ENCODE measurements at places on chromosomes 4 and X.

DNA sequence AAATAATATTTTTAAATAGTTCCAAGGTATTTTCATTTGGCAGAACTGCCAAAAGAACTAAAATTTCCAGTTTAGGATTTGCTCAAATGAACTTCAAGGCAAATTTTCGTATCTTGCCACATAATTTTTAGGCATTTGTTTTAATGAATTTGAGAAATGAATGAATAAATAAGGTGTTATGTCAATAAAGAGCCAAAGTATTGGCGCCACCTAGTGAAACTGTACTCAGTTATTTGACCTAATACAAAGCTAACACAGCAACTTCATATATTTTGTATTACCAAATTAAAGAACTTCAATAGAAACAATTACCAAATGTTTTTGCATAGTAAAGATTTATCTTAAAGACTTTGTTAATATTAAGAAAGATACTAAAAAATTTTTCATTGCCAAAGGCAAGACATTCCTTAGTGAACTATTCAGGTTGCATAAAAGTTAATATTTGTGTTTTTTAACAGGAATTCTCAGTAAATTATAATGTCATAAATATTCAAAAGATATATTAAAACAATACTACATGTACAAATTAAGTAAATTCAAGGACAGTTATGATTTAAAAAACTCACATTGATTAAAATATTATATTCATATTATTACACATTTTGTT is 50.3 kb downstream of the STPG2 start:
- DNase-seq: no peak

GRCh38 chr4:139118365-139118764 is 58.7 kb downstream of the ELF2 start:
- no peak for DNase-seq

- no peak for DNase-seq
Measured at GRCh38 chrX:17036171-17036961, 89.9 kb downstream of the REPS2 start.

DNA sequence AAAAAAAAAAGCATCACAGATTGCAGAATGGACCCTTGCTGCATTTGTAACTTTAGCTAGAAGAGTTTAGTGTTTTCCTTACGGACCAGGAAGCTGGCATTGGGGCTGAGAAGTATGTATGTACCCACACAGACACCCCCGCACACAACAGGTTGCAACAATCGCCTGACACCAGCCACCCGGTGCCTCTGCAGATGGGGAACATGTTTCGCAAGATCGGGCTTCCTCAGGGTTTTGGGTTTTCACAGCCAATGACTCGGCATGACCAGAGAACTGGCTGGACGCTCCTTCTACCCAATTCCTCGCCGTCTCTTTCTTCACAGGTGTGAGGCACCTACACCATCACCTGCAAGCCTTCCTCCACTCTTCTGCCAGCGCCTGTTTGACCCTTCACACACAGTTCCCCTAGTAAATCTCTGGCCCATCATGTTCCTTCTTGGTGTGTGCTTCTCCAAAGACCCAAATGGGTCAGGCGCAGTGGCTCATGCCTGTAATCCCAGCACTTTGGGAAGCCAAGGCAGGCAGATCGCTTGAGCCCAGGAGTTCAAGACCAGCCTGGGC is 70.4 kb downstream of the DHRSX start:
- DNase-seq: no peak

- no peak for DNase-seq
Measured at GRCh38 chr4:101885574-101885973, 95.0 kb downstream of the BANK1 start.

DNA sequence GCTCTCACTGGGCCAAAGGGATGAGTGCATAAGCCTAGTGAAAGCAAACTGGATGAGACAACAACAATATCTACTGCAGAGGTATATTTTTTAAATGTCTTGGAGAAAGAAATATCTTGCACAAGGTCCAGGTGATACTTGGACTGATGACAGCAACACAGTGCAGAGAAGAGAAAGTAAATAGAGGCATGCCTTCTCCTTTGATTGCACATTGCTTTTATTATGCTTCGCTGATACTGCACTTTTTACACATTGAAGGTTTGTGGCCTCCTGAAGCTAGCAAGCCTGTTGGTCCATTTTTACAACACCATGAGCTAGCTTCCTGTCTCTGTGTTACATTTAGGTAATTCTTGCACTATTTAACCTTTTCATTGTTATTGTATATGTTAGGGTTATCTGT is 189.0 kb upstream of the NDST3 start:
- no peak for DNase-seq

DNA sequence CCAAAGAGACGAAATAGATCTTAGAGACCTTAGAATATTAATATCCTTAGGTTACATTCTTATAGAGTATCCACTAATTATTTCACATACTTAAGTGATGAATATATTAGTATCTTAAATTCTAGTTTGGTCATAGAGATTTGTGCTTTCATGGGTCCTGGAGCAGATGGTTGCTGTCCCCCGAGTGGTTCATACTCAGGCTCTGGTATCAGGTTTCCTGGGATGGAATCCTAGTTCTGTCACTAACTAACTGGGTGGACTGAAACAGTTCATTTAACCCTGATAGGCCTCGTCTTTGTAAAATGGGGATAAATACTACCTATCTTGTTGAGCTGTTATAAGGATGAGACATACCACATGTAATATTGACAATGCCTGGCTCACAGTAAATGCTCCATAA is 264.6 kb downstream of the TENM3 start:
- DNase-seq: no peak

GRCh38 chr4:139817657-139818452 is 152.2 kb downstream of the MGST2 start:
- no peak for DNase-seq

GRCh38 chr4:23861897-23862296 is 27.9 kb downstream of the PPARGC1A start:
- DNase-seq: no peak

DNA sequence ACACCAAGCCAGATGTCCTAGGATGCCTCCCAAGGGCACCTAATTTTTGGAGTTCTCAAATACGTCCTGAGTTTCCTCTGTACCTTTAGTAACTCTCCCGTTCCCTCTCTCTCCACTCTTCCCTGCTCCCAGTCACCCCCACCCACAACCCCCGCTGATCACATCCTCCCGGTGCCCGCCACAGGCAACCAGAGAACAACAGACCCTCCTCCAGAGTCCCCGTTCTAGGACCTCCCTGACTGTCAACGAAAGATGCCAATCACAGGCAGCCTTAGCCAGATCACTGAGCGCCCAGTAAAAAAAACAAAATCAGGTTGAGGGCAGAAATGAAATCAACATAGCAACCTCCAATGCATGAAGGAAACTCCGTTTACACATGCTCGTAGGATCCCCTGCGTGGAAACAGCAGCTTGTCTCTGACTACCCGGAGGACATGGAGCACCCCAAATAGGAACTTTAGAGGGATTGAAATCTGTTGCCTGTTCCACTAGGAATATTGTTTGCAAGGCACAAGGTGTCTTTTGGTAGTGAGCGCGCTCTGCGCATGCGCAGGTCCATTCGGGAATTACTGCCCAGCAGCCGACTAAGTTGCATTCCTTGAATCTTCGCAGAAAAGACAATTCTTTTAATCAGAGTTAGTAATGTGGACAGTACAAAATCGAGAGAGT is at the start of gene GABRB1:
GABRB1 (plus strand) TSS at position 557 of the 668 bp plus-strand sequence.
- DNase-seq: peak; percentile 20

DNA sequence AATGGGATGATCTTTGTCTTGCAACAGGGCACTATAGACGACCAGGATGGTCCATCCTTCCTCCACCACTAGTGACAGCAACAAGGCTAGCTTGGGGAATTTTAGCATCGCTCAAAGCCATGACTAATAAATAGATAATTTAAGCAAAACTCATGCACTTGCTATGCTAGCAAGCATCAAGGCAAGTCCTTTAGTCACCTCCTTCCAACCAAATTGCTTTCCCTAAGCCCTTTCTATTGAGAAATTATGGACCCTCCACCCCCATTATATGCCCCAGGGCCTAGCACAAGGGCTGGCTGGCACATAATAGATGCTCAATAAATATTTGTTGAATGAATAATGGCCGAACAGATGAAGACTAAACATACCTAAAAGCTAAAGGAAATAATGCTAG is 28.6 kb downstream of the SLC16A2 start:
- DNase-seq: no peak

- no peak for DNase-seq
Measured at GRCh38 chrX:16807976-16808542, 21.8 kb downstream of the TXLNG start.

DNA sequence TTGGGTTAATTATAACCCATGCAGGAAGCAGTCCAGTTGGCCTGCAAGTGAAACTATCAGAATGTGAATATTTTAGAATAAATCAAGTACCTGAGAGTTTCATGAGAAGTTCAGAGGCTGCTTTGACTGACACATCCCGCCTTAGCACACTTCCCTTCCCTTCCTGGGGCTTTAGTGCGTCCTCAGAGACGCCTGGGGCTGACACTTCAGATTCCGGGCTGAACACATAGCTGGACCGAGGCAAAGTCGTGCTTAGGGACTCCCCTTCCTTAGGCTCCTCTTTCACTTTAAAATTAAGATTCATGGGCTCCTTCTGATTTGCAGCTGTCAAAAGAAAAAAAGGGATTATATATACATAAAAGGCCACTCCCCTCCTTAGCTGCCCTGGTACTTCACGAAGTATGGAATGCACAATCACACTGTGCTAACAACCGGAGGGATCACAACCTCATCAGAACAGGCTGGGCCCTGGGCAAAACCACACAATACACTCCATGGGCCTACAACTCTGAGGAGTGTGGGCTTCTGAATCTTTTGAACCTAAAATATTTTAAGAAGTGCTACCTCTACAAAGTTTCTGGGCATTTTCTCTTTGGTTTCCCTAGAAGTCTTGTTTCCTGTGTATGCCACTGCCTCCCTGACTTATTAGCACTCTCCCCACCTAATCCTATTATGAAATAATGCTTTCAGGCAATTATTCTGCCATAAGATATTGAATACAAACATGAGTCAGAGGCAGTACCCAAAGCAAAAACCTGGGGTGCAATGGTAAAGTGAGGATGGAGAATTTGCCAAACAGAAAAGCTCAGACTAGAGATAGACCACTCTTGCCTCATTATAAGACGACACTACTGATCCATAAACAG is 68.2 kb downstream of the ZNF827 start:
- DNase-seq: no peak

GRCh38 chrX:118884552-118885138 is 61.0 kb downstream of the ZCCHC12 start:
- no peak for DNase-seq

DNA sequence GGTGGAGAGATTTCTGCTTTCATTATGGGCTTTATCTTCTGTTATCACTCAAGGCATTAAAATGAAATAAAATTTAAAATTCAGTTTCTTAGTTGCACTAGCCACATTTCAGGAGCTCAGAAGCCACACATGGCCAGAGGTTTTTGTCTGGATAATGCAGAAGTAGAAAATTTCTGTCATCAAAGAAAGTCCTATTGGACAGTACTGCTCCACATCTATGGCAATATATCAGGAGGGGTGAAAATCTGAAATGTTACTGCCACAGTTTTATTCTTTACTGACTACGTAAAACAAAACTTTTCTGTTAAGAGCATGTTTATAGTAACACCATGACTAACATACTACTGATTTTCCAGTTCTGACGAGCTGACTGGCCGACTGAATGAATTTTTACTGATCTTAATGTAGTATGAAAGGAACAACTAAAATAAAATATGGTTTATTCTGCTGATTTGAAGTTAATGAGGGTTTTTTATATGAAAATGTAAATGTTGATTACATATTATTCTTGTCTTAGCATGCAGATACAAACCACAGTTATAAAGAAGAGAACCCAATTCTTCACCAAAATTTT is 264.0 kb upstream of the HAND2 start:
- DNase-seq: no peak

- DNase-seq: no peak
Measured at GRCh38 chr4:105149771-105150170, 3.1 kb downstream of the TET2 start.

GRCh38 chr4:139815778-139816601 is 150.4 kb downstream of the MGST2 start:
- DNase-seq: peak; percentile 48

GRCh38 chr4:152676052-152676854 is 3.5 kb downstream of the TMEM154 start:
- no peak for DNase-seq

GRCh38 chr4:76447393-76447851 is 12.4 kb downstream of the SHROOM3 start:
- no peak for DNase-seq

DNA sequence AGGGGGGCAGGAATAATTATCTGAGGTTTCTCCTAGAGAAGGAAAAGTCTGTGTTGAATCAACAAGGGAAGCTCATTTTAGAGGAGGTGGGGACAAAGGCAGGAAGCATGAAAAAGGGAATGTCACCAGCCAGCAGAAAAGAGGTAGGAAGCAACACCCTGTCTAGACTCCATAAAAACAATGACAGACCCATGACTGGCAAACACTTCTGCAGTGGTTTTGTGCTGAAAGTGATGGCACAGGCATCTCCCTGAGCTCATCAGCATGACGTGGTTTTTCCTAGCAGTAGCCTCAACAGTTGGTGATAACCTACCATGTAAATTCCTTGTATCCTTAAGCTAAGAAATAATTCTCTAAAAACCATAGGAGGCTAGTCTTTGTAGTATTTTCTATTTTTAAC is 110.7 kb upstream of the GALNT7 start:
- DNase-seq: no peak

GRCh38 chr4:79897174-79897573 is 175.9 kb downstream of the ANTXR2 start:
- DNase-seq: no peak

GRCh38 chrX:480861-481417 is 94.2 kb upstream of the PPP2R3B start:
- DNase-seq: no peak

DNA sequence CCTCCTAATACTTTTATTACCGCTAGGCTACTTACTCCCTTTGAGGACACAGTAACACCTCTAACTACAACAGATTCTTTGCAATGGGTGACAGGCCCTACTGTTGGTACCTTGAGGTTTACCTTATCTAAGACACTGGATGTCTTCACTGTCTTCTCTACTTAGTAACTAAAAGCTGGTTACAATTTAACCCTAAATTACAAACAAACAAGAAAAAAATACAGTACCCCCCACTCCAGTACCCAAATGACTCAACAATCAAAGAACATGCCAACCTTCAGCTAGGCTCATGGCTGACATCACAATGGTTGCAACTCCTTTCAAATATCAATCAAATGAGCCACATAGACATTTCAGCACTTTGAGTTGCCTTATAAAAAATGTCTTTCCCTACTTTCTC is 198.0 kb downstream of the GUCY2F start:
- DNase-seq: no peak

DNA sequence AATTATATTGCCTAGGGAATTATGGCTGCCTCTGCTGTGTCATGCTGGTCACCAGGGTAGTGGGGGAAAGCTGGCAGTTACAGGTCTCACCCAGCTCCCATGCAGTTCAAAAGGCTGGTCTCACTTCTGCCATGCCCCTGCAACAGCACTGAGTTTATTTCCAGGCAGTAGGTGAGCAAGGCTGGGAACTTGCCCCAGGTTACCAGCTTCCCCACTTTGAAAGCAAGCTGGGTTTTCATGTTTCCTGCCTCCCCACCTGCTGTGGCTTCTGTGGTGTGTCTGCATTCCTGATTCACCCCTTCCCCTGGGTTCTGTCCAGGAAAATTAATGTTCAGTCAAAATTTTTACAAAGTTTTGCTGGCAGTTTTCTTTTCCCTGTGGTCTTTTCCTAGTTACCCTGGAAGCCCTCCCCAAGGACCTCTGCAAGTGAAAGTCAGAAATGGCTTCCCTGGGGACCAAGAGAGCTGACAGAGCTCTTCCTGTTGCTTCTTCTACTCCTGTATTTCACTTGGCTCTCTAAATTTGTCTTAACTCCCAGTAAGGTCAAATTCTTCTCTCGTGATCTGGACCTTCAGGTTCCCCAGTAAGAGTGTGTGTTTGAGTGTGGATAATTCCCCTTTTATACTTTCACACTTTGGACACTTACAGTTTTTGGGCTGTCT is 58.5 kb upstream of the AGTR2 start:
- no peak for DNase-seq

Measured in NT2/D1 (cell line).